Esophagus muscularis mucosa (tissue), 4 donors: ENCODE measurements at places on chromosomes 3 and 15. TPM values are rescaled to one million over a fixed set of nuclear protein-coding genes. Genes with fewer than 3 reads are reported as not detected.

The SELENOS gene
- 75.4 TPM for total RNA-seq

The CILP gene
- 40.4 TPM for total RNA-seq

The AMIGO3 gene
- not detected for total RNA-seq

The ESYT3 gene
- 1.1 TPM for total RNA-seq

The PLAAT1 gene
- total RNA-seq = 0.99 TPM

GRCh38 chr3:184457329-184457728 is 77.5 kb downstream of the CHRD start:
- peak; percentile 45 for DNase-seq

DNA sequence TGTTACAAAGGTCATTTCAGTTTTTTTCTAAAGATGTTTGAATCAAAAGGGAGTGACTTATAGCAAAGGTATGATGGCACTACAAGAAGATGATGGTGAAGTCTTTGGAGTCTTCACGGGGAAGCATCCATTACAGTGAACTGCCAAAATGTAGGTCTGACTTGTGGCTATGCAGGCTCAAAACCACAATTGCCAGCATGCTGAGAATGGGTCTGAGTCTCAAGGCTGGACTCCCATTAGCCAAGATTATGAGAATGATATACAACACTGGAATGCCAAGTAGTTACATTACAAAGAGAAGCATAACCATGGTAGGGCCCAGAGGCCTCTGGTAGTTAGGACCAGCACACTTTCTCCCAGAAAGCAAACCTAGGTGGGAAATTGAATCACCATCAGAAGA is 194.2 kb downstream of the MTHFS start:
- DNase-seq = no peak

- no peak for DNase-seq
Observed at GRCh38 chr15:51714911-51715310, 22.5 kb downstream of the LYSMD2 start.

DNA sequence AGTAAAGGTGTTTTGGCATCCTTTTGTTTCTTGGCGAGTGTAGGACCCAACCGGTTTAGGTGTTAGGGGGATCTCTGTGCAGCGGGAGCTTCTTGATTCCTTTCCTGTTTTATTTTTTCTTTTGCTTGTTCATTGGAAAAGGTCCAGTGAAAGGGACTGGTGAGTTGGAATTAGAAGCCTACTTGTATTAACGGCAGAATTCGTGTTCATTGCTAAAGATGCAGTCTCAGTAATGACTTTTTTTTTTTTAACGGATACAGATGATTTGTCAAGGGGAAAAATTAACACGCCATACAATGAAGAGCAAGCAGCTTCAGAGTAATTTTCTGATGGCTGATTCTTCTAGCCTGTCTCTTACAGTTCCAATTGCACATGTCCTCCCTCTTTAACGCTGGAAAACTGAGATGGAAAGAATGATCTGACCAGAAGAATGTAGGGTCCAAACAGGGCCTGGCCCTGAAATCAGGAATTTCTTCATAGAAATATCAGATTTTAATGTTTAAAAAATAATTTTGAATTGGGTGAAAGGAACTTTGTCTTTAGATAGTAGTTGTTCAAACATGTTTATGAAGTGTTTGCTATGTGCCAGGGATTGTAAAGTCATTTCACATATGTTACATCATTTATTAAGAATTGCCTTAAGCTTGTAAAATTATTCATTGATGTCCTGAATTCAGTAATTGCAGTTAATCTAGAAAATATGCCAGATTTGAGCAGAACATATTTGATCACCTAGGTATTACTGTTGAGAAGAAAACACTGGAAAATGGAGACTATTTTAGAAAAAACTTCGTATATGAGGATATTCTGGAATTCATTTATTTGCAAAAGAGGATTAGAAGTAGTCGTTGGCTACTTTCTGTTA is 1.4 kb downstream of the MAPK6 start:
- DNase-seq = no peak

- no peak for DNase-seq
Observed at GRCh38 chr15:80837006-80837405, 57.8 kb downstream of the CEMIP start.

GRCh38 chr3:73107215-73107614 is 45.8 kb downstream of the EBLN2 start:
- no peak for DNase-seq

GRCh38 chr15:29103824-29104565 is 165.6 kb downstream of the NSMCE3 start:
- DNase-seq = no peak

DNA sequence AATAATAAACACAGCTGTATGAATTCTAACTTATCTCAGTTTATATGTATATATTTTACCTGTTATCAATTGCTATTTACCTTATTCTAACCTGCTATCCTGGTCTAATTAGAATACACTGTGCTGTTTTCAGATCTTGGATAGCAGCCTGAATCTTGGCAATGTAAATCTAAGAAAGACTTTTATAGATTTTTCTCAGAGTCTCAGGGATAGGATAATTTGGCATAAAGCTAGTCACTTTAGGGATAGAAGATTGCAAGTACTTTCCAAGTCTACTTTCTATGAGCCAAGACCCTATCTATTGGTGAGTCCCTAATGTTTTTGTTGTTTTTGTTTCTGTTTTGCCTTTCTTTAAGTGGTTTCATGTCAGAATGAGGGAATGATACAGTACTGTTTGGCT is 695.7 kb downstream of the NAALADL2 start:
- DNase-seq = no peak
